ENCODE measurements at places on chromosomes 2 and 18.

GRCh38 chr2:43318791-43319190 is 92.4 kb upstream of the ZFP36L2 start:
- DNase-seq, result no peak

DNA sequence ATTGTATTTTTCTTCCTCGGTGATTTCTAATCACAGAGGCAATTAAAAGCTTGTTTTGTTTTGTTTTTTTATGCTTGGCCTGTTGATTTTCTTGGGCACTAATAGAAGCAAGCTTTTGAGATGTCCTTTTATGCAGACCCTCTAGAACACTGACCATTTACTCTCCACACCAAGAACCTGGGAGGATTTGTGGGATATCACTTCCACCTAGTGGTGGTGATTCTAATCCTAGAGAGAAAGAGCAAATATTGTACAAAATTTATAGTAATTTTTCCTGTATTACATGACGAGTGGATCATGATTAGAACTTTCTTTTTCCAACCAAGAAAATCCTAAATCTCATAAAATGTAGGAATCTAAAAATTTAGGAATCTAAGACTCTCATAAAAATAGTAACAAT is 23.4 kb downstream of the NEMP2 start:
- no peak for DNase-seq

DNA sequence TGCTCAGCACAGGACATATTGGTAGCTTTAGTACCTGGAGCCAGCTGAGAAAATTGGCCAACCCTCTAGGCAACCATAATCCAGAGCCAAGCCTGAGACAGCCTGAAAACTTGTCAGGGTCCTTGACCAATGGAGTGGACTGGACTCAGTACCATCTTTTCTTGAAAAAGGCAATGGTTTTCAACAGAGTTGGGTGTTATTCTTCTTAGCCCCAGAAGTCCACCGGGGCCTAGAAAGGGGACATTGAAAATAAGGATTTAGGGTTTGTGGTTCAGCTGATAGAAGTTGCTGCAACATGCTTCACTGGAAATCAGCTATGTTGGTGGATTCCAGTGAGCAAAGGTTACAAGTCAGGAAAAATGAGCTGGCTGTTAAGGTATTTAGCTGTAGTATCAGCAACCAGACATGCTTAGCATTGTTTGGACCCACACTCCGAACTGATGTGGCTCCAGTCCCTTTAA is 22.1 kb upstream of the CNOT11 start:
- no peak for DNase-seq

- no peak for DNase-seq
Observed at GRCh38 chr2:98175811-98176210, 88.8 kb downstream of the VWA3B start.

DNA sequence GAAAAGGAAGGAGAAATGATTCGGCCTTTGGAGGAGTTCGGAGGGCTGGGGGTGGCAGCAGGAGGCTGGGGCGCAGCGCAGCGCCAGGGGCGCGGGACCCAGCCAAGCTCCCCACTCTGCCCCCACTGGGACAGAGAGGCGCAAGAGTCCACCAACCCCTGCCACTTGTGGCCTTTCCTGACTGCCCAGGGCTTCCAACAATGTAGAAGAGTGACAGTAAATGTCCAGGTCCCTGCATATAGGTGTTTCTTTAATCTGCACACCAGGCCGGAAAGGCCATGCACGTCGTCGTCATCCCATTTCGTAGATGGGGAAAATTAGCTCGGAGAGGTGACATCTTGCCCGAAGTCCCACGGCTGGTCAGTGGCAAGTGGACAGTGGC is 96.6 kb downstream of the INHBB start:
- no peak for DNase-seq

DNA sequence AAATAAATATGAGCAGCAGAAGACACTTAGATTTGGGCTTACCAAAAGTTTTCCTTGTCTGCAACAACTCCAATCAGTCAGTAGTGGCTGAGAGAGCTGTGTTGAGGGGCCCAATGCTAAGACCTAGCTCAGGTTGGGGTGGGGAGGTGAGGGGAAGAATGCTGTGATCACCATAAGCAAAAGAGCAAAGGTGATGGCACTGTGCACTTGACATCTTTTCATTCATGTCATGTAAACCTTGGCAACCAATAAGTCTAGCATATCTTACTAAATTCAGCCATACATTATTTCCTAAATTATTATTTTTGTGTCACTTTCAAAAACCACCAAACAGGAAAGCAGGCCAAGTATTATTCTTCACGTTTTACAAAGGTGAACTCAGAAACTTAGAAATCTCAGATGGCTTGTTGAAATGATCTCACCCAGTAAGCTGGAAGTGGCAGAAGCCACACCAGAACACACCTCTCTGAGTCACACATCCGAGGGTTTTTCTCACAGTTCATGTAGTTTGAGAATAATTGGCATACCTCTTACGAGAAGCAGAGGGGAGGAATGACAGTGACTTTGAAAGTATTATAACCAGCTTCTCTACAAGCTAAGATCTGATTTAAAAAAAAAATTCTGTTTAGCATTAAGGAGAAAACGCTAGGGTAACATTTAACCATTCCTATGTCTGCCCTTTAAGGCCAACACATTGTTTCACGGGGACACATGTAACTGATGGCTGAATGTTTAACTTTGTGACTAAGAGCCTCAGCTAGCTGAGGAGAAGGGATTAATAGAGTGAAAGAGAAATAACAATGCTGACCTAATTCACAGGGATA is 43.3 kb upstream of the SETBP1 start:
- no peak for DNase-seq

DNA sequence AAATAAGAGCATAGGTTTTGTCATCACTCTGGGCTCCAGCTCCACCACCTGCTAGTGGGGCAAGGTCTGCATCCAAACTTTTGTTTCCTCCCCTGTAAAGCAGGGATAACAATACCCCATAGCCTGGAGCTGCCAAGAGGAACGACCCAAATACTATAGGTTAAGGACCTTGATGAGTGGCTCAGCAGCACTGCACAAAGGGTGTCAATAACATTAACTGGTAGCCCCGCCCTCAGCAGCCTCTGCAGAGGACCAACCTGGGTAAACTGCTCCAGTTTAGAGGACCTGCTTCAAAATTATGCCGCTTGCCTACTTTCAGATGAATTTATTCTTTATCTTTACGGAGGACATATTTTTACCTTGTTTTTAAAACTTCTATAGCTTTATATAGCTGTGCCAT is 65.8 kb upstream of the RIOK3 start:
- DNase-seq, result no peak

- no peak for DNase-seq
Observed at GRCh38 chr18:6078877-6079276, 183.6 kb upstream of the TMEM200C start.

- DNase-seq, result no peak
Observed at GRCh38 chr2:143558665-143559064, 429.4 kb downstream of the ARHGAP15 start.

DNA sequence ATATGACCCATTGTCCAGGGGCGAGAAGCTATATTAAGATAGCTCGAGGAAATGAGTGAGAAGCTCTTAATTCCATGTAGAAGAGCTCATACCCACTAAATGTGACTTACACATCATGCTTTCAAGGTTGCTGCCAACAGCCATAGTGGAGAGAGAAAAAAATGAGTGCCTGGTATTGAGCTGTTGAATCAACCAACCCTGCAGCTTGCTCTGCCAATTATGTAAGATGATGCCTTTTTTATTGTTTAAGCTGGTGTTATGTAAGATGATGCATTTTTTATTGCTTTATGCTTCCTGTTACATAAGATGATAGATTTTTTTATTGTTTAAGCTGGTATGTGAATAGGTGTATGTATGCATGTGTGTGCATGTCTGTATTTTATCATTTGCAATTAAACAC is 228.2 kb downstream of the CCDC178 start:
- no peak for DNase-seq

DNA sequence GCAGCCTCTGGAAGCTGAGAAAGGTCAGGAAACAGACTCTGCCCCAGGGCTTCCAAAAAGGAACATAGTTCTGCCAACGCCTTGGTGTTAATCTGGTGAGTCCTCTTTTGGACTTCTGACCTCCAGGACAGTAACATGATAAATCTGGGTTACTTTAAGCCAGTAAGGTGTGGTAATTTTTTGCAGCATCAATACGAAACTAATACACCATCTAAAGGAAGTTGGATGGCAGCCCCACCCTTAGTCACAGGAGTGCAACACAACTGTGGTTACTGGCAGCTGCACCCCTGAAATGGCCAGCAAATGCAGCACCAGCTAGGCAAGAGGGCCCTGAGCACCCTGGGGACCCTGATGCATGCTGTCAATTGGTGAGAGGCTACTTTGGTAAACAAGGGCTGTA is 25.8 kb downstream of the CREG2 start:
- DNase-seq, result no peak

GRCh38 chr18:36366994-36367839 is 69.7 kb downstream of the FHOD3 start:
- DNase-seq, result no peak

GRCh38 chr2:59590798-59591197 is 962.7 kb downstream of the BCL11A start:
- DNase-seq, result no peak

DNA sequence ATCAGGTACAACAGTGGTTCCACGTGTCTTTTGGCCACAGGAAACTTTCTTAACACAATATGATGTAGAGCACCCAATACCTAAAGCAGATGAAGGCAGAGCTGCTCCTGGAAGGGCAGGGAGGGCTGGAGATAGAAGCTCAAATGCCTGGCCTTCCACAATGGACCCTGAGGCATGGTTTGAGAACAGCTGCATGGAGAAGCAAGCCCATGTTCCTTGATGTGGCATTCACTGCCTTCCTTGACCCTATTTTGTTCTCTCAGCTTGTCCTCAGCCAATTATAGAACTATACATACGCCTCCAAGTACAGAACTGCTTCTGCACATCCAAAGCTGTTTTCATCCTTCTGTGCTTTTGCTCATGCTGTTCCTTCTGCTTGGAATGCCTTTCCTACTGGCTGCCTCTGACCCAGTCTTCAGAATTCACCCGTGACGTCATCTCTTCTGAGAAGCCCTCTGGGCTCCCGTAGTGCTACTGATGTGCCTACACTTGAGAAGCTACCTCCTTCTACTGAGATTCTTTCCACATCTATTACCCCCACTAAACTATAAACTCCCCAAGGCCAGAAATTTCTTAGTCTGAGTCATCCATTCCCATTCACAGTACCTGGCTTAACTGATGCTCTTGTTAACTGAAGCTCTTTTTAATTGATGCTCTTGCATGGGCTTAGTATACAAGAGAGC is 69.9 kb downstream of the CHRNA1 start:
- DNase-seq, result no peak

- no peak for DNase-seq
Observed at GRCh38 chr2:11588228-11589110, 54.6 kb downstream of the GREB1 start.

DNA sequence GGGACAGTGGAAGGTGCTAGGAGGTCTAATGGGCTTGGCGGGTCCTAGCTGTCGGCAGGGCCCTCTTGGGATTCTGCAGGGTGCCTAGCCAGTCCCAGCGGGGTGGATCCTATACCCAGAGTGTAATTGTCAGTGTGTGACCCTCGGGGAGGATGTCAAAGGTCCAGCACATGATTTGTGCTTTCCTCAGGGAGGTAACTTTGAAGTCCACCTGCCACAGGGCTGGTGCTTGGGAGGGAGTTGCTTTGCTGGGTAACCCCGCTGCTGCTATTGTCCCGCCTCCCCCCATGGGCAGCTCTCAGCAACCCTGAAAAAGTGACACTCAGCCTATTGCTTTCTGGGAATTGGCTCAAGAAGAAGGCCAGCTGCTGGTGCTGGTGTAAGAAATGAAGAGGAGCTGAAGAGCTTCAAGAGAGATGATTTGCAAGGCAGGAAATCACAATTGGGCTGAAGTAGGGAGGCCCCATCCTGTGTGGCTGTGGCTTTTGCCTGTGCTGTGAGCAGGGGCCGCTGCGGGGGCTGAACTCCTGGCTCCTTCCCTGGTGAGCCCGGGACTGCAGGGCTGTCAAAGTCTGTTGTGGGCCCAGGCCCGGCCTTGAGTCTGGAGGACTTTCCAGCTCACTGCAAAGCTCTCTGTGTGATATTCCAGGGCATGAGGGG is 36.4 kb downstream of the EMILIN2 start:
- DNase-seq, result peak; percentile 19

GRCh38 chr2:238202326-238203093 is 985 bp downstream of the ILKAP start:
- DNase-seq, result no peak

DNA sequence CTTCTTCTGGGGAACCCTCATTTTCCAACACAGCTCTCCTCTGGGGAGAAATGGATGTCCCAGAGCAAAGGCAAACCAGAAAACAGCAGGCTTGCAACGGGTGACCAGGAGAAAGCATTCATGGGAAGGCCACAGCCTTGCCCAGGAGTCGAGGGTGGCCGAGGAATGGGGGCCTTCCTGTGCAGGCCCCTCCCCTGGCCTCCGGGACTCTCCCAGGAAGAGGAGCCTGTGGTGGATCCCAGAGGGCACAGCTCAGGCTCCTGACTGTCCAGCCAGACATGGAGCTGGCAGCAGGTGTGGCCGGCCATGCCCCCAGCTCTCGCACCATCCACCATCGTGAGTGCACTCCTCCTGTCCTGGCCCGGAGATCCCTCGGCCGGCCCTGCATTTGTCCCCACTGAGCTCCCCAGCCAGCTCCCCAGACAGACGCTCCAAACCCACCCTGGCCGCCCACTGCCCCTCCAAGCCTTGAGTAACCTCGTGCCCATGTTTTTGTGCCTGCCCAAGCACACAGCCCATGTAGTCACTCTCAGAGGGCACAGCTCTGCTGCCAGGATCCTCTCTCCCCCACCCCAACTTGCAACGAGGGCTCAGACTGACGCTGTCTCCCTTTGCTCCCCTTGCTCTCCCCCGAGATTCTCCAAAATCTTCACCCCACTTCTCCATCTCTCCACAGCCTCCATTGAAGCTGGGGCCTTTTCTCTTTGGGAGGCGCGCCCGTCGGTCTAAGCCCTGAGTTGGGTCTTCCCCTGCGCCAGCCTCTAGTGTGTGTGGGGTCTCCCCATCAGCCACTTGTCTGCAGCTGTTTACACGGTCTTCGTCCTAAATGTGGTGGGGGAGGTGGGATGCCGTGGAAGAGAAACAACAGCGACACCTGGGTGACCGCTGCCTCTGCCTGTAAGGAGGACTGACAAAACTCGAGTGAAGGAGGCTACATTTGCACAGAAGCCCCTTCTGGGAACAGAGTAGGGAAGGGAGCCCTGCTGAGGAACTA is 9.8 kb downstream of the PRLH start:
- no peak for DNase-seq

GRCh38 chr2:66550826-66551225 is 115.9 kb downstream of the MEIS1 start:
- DNase-seq, result no peak

- no peak for DNase-seq
Observed at GRCh38 chr18:70005580-70005979, 57.9 kb upstream of the CD226 start.

DNA sequence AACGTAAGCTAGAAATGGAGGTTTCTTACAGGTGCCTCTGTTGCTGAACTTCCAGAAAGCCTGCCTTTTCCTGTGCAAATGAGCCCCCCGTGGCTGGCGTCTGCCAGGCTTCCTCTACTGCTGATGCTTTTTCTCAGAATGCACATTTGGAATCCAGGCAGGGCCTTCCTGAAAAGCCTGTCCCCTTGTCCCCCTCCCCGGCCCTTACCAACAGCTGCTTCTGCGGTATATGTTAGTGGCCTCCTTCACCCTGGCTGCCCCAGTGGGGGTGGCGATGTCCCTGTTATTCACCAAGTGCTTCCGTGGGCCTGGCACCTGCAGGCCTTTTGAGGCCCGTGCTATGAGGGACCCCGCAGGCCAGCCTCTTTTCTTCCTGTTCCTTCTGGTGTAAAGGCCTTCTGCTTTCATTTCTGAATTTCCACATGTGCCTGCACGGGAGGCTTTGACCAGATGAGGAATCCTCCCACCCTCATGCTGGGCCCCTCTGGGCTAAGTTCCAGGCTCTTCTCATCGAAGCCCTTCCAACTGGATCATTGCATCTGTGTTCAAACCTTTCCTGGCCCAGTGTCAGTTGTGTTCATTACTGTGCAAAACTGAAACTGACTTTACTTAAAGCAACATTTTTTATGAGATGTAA is 10.4 kb downstream of the CNDP2 start:
- DNase-seq, result peak; percentile 24

Data from left colon (tissue), 2 donors.